ENCODE measurements at places on chromosomes 7 and 10.
A peak's percentile ranks its signal among the peaks of the same experiment; 100 is the strongest.

DNA sequence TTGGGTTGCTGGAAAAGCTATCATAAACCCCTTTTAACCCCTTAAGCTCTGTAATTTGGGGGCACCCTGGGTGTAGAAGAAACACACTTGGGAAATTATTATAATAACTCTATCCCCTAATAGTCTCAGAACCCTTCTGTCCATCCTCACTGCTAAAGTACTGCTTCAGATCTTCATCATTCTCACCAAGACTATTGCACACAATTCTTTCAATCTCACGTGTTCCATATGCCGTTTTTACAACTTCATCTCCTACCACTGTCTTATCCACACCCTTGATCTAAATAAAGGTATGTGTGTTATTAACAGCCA lies 15.8 kb downstream of the ANKRD22 start:
- DNase-seq = no peak

DNA sequence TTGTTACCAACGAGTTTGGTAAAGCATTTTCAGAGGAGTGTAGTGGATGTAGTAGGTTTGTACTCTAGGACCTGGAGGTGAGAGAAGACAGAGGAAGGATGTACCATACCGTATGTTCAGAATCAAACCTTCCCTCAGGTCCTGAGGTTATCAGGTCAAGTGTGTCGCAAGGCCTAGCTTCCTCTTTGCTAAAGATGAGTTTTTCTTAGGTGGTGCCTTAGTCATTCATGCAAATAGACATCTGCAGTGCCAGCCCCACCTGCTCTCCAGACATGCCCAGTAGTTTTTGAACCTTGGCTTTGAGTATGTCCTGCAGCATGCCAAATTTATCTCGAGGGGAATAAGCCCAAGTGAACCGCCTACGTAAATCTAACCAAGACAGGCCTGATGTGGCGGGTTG lies 71.3 kb downstream of the HDAC9 start:
- DNase-seq = peak; percentile 1

DNA sequence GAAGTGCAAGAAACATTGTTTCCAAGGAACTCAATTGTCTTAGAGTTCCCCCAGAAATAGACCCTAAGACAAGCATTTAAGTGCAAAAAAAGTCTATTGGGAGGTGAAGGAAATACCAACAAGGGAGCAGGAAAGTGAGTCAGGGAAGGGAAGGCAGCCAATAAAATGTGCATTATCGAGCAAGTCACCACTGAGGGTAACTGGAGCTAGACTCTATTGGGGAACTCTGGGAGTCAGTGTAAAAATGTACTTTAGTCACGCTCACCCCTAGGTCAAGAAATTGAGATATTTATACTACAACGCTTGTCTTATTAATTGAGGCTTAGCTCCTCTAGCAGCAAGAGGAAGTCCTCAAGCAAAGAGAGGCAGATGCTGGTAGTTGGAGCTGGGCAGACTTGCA lies 137.7 kb downstream of the RTKN2 start:
- DNase-seq = no peak

DNA sequence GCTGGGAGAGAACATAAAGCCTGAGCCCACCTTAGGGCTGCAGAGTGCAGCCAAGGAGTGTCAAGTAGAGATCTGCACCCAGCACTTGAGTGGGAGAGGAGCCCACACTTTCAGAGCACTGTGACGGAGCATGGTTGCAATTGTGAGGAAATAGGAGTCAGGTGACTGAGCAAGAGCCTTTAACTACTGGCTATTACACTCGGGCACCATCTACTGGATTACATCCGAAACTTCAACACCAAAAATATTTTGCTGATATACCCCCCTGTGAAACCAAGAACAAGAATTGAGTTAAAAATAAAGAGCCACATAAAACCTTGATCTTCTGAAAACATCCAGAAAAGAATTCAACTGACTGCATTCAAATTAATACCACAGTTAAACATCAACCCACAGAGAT lies 657.9 kb downstream of the NXPH1 start:
- DNase-seq = no peak

DNA sequence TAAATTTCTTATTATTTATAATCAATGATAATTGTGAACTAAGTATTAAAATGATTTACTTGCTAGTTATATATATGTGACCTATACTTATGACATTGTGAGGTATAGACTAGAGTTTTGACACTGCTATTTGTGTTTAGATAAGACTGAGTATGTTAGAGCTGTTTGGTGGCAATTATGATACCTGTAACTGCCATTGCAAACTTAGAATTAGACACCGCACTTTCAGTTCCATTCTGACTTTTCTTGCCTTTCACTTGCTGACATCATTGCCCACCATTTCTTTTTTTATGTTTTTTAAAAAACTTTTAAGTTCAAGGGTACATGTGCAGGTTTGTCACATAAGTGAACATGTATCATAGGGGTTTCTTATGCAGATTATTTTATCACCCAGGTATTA lies 214.5 kb downstream of the MBL2 start:
- DNase-seq = no peak

- DNase-seq = no peak
These were observed 191.8 kb upstream of the PLXNA4 start for GRCh38 chr7:132768099-132768498.

DNA sequence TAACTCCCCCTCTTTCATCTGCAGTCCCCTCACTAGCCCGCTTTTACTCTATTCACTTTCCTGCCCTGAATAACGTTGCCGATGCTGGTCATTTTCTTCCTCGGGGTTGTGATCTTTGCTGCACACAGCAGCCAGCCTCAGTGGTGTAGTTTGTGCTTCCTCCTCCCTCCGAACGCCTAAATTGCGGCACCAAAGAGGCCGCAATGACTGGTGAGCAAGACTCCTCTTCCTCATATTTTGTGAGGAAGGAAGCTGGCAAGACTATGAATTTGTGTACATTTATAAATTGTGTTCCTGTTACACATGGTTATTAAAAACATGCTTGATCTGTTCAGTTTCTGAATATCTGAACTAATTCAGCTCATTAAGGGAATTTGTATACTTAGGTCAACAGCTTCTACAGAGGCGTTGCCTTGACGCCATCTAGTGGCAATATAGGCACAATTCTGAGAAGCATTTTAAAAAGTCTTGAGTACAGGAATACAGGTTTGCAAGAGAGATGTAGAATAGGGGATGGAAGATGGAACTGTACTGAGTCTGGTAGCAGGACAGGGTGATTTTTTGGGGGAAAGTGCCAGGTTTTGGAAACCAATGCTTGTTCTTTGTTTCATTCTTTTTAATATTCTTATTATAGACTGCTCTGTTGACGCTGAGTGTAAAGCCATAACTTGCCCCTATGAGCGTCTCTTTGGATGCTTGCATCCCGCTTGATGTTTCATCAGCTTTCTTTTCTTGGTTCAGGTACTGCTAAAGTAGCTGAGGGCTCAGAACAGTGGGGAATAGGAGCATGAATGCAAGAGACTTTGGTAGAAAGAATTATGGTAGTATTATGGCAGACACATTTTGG lies 4.1 kb upstream of the TAS2R5 start:
- peak; percentile 47 for DNase-seq

DNA sequence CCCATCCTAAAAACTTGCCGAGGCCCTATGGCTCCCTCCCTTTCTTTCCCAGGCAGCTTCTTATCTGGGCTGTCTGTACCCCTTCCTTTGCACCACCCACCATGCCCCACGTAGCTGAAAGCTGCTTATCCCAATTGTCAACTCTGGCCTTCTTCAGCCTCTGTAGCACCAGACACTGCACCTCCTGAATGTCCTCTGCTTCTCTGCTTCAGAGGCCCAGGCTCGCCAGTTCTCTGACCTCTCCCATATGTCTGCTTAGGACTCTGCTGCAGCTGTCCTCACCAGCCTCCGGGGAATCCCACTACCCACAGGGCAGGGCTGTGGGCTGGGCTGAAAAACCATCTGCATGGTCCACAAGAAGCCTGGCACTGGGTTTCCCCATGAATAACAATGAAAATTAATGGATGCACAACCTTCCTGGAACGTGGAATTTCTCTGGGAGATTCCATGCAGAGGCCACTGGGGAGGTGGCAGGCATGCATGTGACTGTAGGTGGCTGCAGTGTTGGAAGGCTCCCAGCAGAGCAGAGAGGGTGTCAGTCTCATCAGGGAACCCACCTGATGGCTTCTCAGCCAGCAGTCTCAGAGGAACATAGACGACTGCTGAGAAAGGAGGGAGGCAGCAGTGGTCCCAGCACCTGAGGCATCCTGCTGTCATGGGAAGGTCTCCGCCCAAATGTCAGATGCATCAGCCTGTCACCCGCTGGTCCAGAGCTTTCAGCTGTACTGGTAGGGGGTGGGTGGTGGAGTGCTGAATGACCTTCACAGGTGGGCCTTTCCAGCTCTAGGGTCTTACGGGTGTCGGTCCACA lies 16.8 kb upstream of the SH2D4B start:
- DNase-seq = no peak

GRCh38 chr7:102119213-102119651 lies 167.4 kb upstream of the SH2B2 start:
- DNase-seq = no peak

DNA sequence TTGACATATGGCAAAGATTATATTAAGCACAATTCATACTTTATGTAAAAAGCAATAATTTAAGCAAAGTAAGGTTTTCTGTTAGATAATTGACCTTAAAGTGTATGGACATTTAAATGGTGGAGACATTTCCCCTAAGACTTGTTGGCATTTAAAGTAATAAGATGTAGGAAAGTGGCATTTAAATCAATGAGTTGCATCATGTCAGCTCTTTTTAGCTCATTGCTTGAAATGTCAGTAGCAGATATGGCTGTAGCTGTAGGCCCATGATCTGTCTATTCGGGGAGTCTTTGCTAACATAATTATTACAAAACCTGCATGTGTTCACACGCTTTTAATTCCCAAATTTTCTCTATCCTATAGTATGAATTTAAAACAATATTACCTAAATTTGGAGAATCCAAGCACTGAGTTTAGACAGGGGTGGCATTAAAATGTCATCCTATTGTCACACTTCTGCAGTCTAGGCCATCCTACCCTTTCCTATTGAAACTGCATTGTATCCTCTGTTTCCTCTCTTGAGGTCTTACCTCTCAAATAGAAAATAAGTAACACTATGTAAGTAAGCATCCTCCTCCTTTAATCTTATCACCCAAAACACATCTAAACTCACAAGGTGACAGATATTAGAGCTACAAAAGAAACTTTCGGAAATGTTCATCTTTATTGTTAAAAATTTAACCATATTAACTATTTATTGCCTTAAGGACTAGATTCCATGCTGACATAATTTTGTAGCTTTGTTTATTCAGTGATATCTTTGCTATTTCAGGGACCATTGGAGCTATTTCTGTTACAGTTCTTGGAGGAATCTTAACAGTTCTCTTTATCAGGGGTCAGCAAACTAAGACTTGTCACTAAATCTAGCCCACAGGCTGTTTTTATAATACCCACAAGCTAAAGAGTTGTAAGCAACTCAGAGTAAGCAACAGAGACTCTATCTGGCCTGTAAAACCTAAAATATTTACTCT lies 91.2 kb downstream of the LCOR start:
- no peak for DNase-seq

DNA sequence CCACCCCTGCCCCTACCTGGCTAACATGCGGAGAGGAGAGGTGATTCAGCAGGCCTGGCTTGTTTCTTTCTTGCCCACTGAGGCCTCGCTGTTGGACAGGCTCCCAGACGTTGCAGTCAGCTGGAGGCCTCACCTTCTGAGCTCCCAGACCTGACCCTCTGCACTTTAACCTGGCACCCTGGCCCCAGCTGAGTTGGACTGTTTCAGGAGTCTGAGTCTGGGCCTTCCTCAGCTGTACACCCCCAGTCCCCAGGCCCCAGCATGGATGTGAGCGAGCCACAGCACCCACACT lies 35.0 kb downstream of the UNC5B start:
- no peak for DNase-seq

DNA sequence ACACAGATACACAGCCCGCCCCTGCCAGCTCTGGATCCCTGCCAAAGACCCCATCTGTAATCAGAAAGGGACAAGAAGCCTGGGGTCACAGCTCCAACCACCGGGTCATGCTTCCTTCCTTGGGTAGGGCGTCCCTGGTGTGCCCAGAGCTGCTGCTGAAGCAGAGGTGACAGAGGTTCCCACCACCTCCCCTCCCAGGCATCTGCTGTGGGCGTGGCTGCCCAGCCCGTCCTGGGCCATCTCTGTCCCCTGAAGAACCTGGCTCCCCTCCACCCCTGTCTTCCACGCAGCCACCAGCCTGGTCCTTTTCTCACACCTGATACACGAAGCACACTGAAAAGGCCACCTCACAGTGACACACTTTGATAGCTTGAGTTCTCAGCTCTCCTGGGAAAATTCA lies 38.2 kb upstream of the CPXM2 start:
- DNase-seq = no peak

DNA sequence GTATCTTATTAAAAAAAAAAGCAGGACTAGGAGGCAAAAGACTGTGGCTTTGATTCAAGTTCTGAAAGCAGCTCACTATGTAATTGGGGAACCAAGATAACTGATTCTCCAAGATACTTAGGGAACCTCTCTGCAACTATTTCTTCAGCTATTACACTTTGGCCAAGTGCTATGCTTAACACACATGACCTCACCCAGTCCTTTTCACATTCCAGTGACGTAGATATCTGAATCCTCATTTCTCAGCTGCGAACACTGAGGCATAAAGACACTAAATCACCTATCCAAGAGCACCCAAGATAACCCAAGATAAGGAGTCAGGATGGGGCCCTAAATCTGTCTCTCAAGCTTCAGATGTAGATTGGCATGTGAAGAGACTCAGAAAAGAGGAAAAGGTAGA lies 133.6 kb downstream of the GLI3 start:
- DNase-seq = no peak

DNA sequence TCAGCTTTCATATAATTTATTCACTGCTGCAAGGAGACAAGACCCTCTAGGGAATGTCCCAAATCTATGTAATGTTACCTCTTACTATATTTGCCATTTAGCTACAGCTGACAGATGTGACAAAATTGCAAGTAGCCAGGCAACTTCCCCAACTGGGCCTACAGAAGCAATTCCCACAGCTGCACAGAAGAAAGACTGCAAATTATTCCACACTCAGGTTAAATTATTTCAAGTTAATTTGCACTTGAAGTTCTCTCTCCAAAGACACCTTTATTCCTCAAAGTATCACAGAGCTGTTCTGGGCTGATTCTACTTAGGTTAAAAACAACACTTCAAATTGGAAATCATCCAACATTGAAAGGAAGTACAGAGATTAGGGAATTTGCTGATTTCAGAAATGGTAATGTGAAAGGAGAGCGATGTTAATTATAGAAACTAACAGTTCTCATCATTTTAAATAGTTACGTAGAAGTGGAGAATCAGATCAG lies 133.6 kb downstream of the THSD7A start:
- no peak for DNase-seq

DNA sequence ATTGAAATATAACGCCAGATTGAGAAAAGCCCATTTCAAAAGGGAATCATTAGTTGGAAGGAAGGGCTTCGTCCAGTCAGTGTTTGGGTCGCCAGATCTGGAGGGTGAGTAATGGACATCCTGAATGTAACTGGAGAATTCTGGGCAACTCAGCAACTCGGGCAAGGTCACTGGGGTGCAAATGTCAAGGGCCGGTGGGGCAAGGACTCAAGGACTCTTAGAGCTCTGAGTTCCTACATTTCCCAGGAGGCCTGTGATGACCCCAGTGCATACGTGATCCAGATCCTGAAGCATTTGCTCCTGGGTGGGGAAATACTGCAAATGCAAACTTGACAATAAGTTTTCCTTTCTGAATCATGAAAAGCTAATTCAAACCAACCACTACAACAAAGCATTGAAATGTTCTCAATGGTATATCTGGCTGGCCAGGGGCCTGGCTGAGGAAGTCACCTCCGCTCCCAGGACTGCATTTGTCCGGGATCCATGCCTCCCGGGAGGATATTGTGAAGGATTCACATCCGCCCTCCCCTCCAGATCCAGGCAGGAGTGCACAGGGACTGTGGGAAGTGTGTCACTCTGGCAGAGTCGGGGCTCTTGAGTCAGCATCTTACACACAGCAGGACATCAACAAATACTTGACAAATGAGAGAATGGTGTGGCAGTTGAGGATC lies 164.0 kb downstream of the FANK1 start:
- DNase-seq = no peak

All from CD4-positive, alpha-beta T cell treated with Interleukin-12 subunit alpha and Interleukin-12 subunit beta, for 1 hour (primary cell).